ENCODE measurements at places on chromosomes 16 and 17.

GRCh38 chr17:32958418-32958817 lies 30.5 kb downstream of the TMEM98 start:
- DNase-seq, result no peak

- peak; percentile 85 for DNase-seq
These were observed 1.4 kb upstream of the VAMP2 start for GRCh38 chr17:8163978-8164814.

DNA sequence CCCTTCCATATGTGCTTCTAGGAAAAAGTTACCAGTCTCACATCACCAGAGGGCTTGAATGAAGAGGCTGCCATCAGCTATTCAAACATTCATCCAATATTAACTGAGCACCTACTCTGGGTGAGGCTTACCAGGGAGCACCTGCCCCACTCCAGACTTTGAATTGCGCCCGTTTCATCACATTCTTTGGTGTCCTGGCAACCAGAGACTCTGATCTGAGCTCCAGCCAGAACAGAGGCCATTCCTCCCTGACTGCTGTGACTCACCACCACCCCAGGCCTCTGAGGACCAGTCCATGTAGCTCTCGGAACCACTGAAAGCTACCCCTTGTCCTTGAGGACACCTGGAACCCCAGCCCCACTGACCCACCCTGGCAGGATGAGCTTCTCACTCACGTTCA lies at the start of gene C16orf96:
TSS of gene C16orf96 (plus strand) at position 229 of the 400 bp plus-strand sequence. CDS start at position 379, 150 bp downstream.
- no peak for DNase-seq

- DNase-seq, result no peak
These were observed 6.0 kb upstream of the AQP8 start for GRCh38 chr16:25210758-25211157.

- no peak for DNase-seq
These were observed 70.3 kb downstream of the YPEL2 start for GRCh38 chr17:59401725-59402124.

DNA sequence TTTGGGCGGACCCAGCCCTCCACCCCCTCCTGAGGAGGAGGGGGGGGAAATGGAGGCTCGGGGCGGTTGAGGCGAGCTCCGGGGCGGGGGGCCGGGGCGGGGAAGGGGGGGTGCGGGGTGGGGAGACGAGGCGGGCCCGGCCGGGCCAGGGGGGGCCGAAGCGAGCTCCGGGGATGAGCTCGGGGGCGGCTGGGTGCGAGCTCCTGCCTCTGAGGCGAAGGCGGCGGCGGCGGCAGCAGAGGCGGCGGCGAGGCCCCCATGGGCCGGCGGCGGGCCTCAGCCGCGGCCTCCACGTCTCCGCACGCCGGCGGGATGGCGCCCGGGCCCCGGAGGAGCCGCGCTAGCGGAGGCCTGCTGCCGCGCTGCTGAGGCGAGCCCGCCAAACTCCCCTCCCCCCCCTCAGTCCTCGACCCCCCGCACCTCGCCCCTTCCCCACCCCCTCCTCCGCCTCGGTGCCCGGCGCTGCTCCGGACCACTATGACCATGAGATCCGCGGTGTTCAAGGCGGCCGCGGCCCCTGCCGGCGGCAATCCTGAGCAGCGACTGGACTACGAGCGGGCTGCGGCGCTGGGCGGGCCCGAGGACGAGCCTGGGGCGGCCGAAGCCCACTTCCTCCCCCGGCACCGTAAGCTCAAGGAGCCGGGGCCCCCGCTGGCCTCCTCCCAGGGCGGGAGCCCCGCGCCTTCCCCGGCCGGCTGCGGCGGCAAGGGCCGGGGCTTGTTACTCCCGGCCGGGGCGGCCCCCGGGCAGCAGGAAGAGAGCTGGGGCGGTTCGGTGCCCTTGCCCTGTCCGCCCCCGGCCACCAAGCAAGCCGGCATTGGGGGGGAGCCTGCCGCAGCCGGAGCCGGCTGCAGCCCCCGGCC lies 596 bp downstream of the MSL1 start:
- peak; percentile 42 for DNase-seq

DNA sequence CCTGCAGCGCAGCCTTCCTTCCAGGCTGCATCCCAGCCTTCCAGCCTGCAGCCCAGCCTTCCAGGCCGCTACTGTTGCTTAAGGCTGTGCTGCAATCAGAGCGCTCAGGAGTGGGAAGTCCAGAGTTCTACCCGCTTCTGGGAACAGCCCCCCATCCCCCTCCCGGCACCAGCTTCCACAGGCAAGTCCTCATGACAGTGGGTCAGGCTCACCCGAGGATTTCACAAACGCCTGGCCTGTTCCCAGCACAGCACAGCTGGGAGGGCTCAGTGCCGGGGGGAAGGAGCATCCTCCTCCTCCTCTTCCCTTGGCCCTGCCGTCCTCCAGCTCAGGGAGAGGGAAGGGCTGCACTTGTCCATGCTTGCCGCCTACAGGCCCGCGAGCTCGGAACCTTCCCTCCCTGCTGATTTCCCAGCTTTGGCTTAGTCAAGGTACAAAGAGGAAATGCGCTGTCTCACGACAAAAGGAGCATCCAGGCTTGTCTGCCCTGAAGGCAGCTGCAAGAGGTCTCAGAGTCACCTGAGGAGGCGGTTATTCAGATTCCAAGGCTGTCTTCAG lies 8.3 kb downstream of the SOCS3 start:
- DNase-seq, result no peak

- no peak for DNase-seq
These were observed 3.4 kb upstream of the SSH2 start for GRCh38 chr17:29933379-29933778.

- DNase-seq, result no peak
These were observed 330.5 kb upstream of the TNRC6C start for GRCh38 chr17:77628035-77628434.

GRCh38 chr16:46896314-46896968 lies 12.3 kb downstream of the GPT2 start:
- no peak for DNase-seq

- DNase-seq, result no peak
These were observed 6.8 kb downstream of the PRCD start for GRCh38 chr17:76546556-76547182.

DNA sequence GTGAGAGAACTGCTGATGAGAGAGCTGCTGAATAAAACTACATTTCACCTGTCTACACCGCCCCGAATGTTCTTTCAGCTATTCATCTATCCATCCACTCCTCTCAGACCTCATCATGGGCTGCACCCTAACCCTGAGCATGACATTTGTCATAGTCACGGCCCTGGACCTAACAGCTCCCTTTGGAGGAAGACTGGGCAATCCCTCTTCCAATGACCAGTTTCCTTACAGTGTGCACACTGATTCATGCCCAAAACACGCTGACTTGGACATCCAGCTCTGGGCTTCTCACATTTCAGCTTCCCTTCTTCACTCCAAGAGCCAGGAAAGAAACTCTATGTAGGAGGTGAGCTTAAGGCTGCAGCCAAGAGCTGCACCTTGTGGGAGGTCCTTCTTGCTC lies 41.8 kb upstream of the ARL4D start:
- no peak for DNase-seq

DNA sequence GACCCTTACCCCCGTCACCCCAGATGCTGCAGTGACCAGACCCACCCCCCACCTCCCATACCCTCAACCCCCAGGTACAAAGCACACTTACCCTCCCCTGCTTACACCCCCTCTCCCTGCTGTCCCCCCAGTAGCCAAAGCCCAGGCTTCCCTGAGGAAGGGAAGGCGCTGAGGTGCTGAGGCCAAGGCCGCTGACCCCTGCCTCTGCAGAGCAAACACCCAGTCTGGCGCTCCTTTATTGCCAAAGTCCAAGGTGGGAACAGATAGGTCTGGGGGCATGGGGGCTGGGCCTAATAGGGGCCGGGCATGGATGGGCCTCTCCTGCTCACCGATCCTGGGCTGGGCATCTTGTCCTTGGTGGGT lies 683 bp downstream of the LCAT start:
- DNase-seq, result no peak

GRCh38 chr16:24822542-24822941 lies 23.2 kb upstream of the SLC5A11 start:
- no peak for DNase-seq

- no peak for DNase-seq
These were observed 109.9 kb downstream of the PHKB start for GRCh38 chr16:47571049-47571448.

- DNase-seq, result peak; percentile 18
These were observed 86.7 kb upstream of the XYLT1 start for GRCh38 chr16:17557480-17557879.

DNA sequence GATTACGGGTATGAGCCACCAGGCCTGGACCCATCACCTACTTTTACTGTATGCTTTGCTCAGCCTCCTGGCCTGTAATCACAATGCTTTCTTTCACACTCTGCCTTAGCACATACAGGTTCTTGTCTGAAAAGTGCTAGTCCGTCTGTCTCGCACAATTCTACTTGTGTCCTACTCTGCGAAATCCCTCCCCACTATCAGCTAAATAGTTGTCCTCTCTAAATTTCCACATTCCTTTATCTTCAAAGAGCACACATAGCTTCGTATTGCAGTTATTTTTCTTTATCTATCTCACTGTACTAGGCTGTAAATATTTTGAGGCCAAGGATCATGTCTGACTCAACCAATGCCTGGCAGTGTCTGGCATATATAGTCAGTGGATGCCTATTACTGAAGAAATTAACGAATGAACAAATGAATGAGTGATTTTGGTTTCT lies 38.5 kb upstream of the ETV4 start:
- DNase-seq, result no peak

DNA sequence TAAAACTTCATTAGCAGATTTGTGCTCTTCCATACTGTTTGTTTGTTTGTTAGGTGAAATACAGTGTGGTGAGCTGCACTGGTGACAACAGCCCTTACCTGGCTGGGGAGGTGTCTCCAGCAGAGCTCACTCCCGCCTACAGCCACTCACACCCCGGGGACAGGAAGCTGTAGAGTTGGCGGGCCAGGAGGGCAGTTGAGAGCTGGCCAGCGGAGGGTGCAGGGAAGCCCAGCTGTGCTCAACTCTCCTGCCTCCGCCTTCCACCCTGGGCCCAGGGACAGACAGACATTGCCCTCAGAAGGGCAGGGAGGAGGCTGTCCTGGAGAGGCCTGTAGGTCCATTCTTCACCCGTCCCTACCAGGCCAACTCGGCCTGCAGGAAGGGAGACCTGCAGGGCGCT lies 48.6 kb upstream of the PVALEF start:
- DNase-seq, result no peak

- no peak for DNase-seq
These were observed 6.5 kb downstream of the CACNA1H start for GRCh38 chr16:1159325-1159972.

- DNase-seq, result peak; percentile 49
These were observed 19.8 kb downstream of the HOXB1 start for GRCh38 chr17:48510761-48511604.

- DNase-seq, result no peak
These were observed 5.2 kb downstream of the TMEM100 start for GRCh38 chr17:55717432-55717831.

DNA sequence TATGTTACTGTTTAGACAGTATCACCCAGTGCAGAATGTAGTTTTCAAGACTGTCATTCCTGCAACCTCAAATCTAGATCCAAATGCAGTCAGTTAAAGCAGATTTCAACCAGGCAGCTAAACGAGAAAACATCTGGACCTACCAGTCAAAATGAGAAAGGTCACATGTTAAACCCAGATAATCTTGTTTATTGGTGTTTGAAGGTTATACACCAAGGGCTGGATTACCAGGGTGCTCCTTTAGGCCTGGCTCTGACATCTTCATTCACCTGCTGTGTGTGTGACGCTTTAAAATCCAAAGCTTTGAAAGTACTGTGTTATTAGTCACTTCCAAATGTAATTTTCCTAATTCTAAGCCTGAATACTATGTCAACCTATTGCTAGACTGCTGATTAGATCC lies 54.9 kb downstream of the IKZF3 start:
- DNase-seq, result no peak

DNA sequence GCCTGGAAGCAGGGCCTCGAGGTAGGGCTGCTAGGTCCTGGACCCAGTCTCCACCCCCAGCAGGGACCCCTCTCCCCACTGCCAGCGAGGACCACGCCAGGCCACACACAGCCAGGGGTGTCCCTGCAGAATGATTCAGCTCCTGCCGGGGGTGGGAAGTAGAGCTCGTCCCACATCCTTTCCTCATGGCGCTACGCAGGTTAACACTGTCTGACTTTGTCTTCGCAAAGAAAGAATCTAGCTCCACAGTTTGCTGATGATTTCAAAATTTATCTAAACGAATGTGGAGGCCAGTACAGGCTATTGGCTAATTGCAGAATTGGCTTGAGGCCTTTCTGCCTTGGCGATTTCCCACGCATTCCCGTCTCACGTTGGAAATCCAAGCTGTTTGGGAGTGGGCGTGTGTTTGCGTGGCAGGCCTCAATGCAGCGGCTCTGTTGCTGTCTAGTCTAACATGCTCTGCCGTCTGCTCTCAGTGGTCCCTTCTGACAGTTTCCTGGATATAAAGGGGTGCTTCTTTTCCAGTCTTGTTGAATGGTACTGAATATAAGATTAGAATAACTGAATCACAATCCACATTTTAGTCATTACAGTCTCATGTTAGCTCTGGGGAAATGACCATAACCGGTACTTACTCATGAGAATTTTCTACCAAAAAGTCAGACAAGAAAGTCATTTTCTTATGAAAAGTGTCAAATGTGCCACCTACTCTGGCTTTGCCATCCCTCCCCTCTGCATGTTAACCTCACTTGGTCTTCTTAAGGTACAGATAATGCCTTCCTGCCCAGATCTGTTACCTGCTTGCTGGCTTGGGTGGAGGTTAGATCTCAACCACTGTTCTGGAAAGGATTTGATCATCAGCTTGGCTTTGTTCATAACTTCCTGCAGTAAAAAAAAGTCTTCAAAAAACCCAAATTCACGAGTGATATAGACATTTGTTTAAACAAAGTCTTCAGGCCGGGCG lies 252.4 kb downstream of the NTN1 start:
- no peak for DNase-seq

DNA sequence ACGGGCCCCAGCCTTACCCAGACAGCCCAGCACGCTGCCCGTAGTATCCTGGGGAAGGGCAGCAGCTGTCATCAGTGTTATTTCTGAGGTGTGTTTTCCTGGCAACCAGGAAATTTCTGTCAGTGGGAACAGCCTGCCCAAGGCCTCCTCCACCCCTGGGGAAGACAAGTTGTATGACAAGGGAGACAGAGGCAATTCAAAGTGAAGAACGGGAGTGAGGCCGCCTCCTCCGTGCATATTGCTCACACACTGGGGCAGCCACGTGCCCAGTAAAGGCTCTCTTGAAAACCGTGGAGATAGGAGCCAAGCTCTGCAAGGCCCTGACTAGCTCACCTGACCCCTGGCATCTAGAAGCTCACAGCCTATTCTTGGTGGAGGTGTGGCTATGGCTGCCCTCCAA lies 57.6 kb downstream of the RAI1 start:
- no peak for DNase-seq

DNA sequence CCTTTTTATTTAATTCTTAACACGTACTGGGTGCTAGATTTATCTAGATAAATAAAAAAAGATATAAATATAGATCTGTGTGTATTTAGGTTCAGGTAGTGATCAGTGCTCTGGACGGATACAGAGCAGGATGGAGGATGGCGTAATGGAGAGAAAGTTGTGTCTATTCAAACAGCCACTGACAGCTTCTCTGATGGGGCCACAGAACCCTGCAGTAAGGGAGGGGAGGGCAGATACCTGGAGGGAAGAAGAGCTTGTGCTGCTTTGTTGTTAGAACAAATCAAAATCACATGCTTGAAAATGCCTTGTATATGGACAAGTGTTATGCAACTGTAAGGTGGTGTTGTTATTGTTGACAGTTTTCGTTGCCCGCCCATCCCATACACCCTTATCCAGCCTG lies 170.2 kb downstream of the UTP18 start:
- no peak for DNase-seq

Measured in activated CD4-positive, alpha-beta memory T cell treated with anti-CD3 and anti-CD28 coated beads, Interleukin-2, amount 10 ng/mL, durations not matched to agents 7 days and 5 days (primary cell).